ENCODE measurements at places on chromosomes 3 and 15.

DNA sequence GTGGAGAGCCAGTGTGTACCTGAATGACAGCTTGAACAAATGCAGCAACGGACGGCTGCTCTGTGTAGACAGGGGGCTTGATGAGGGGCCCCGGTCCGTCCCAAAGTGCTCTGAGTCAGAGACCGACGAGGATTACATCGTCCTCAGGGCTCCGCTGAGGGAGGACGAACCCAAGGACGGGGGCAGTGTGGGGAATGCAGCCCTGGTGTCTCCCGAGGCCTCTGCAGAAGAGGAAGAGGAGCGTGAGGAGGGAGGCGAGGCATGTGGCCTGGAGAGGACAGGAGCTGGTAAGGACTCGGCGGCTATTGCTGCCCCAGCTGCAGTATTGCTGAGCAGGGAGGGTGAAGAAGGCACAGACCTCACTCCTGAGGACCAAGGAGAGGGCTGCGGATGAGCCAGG, 54.4 kb upstream of the WNT7A start:
- no peak for DNase-seq

DNA sequence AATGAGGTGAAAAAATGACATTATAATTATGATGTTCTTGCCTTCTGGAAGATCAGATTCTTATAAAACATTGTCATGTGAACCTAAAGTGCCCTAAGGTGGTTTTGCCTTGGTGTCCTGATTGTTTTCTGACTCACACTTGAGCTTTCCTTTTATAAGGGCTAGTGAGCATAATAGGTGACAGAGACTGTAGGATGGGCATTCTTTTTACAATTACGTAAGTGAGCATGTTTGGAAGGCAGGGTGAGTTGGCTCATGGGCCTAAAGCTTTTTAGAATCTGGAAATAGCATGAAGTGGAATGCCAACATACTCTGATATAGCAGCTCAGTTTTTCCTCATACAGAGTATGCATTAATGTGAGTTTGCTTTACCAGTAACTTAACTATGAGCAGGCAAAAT, 41.2 kb downstream of the CRYBG3 start:
- DNase-seq: no peak

DNA sequence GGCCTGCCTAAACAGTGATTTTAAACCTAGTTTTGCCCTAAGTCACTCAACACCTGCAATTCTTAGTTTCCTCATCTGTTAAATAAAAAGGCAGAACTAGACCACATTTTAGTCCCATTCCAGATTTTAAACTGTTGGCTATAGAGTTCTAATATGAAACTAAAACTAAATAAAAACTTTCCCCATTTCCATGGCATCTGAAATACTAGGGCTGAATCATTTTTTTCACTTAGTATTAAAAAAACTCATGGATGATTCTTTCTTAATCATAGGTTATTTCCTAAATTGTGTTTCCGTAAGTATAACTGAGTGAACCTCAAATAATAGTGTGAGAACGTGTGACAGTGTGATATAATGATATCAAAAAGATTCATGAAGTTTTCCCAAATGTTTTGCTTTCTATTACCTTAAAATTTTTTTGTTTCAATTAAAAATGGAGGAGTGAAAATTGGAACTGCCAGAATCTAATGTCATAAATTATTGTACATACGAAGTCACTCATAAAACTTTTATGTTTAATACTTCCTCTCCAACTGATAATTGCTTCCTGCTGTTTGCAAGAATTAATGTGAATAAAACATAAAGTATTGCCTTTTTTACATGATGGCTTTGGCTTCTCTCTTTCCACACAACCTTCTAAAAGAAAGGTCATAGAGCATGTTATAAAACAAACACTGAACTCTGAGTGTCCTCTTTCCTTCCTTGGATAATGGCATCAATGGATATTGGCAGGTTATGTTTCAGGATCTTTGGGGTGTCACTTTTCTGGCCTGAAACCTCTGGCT, 315.1 kb upstream of the MME start:
- DNase-seq: no peak

DNA sequence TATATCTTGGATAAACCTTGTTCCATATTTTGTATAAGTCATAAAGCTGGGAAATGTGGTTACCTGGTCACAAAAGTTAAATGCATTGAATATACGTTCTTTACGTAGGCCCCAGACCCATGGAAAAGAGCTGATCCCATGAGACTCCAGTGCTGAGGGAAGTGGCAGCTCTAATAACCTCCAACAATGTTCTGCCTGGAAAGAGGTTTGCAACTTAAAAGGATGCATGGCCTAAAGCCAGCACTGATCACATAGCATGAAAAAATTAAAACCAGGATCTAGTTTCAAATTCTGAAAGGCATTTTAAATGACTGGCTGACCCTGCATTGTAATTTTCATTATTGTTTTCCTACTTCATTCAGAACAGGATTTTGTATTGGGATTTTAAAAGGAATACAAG, 27.9 kb upstream of the STRIT1 start:
- DNase-seq: no peak

DNA sequence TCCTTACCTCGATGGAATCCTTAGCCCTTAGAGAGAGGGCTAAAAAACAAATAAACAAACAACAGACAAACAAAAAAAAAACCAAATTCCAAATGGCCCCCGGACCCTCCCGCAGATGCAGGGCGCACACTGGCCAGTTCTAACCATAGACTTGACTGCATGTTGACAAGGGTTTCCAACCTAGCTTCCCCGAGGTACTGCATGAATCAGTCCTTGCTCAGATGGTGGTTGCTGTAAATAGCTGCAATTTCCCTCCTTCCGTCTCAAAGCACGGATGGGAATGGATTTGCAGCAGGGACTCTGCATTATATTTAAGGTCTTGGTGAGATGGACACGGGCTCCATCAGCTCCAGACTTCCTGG, 162.8 kb downstream of the CD47 start:
- no peak for DNase-seq

- DNase-seq: no peak
Measured at GRCh38 chr15:73156431-73157191, 104.3 kb downstream of the NEO1 start.

GRCh38 chr3:144350125-144350524, 378.5 kb downstream of the DIPK2A start:
- DNase-seq: no peak

GRCh38 chr3:4821975-4822374, 157.3 kb upstream of the BHLHE40 start:
- DNase-seq: no peak

DNA sequence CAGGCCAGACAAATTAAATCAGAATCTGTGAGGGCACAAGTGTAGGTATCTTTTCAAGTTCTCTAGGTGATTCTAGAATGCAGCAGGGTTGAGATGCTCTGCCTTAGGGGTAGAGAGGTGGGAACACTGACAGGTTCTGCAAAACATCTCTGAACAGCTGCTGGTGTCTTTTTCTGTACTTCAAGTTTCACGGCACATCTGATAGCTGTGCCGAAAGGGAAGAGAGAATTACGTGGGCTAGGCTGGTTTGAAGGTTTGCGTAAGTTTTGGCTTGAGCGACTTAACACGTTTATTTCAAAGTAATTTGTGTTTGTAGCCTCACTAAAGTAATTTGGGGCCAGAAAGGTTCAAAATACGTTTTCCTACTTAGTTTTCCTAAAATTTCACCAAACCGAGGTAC, 22.5 kb downstream of the PXK start:
- no peak for DNase-seq

GRCh38 chr3:115834068-115834467, 210.8 kb downstream of the GAP43 start:
- no peak for DNase-seq

DNA sequence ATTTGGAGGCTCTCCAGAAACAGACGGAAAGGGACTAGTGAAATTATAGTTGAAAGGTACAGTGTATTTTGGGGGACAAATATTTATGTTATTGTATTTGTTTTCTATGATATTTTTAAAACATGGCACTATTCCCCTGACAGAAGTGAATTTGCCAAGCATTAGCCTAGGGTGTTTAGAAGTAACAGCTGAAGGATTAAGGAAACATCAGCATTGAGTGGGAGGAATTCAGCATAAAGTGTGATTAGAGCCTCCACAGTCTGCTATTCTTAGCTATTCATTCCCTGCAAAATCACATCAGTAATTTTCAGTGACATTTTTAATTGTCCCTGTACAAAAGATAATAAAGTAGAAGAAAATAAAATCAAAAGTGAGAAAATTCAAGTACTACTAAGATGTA, 231.4 kb downstream of the ROBO2 start:
- DNase-seq: no peak

DNA sequence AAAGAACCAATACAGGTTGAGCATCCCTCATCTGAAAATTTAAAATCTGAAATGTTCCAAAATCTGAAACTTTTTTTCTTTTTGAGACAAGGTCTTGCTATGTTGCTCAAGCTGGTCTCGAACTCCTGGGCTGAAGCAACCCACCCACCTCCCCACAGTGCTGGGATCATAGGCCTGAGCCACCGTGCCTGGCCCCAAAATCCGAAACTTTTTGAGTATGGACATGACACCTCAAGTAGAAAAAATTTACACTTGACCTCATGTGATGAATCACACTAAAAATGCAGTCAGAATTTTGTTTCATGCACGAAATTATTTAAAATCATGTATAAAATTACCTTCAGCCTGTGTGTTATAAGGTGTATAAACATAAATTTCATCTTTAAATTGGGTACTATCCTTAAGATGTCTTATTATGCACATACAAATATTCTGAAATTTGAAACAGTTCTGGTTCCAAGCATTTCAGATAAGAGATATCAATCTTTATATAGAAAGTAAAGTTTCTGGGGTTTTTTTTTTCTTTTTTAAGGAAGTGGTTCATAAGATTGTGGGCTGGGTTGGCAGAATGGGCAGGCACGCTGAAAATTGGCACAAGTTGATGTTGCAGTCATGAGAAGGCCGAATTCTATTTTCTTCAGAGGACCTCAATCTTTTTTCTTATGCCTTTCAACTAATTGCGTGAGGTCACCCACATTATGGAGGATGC, 72.5 kb downstream of the SPRED1 start:
- DNase-seq: no peak

DNA sequence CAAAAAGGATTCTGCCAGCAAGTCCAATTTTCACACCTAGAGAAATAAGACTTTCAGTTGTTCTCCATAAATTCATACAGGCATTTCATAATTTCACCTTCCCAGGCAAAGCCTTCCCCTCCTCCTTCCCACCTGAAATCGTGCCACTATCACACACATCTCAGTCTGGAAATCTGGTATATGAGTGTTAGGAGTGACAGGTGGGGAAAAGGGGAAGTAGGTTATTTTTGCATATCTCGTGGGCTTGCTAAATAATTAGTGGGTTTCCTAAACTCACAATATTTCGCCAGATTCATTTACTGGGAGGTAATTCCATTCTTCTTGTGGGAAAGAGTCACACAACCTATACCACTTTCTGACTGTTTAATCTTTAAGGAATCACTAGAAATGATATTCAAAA, 7.4 kb downstream of the ALDH1A2 start:
- DNase-seq: no peak

GRCh38 chr15:67660874-67661606, 118.5 kb downstream of the MAP2K5 start:
- no peak for DNase-seq
